ENCODE measurements at places on chromosomes 12 and 14.
A peak's percentile ranks its signal among the peaks of the same experiment; 100 is the strongest.

DNA sequence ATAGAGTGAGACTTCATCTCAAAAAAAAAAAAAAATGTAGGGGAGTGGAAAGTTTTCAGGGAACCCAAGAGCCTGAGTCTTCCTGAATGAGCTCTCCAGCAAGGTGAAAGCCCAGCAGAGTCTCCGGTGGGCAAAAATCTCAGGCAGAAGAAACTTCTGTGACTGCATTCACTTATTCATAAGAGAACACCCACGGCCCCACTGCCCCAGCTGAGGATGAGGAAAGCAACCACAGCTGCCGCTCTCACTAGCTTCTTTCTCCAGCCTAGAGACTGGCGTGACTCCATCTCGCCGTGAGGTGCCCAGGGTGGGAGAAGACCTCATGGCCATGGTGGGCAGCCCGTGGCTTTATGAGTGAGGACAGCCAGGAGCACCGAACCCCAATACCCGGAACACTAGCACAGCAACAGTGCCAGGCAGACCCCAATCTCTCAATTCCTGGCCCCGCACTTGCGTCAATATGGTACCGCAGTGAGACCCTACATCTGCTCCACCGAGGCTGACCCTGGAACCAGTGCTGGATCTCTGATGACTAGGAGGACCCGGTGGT lies 29.7 kb upstream of the DYNC1H1 start:
- DNase-seq = no peak

- DNase-seq = no peak
Observed at GRCh38 chr12:105644770-105645169, 314.3 kb downstream of the C12orf75 start.

DNA sequence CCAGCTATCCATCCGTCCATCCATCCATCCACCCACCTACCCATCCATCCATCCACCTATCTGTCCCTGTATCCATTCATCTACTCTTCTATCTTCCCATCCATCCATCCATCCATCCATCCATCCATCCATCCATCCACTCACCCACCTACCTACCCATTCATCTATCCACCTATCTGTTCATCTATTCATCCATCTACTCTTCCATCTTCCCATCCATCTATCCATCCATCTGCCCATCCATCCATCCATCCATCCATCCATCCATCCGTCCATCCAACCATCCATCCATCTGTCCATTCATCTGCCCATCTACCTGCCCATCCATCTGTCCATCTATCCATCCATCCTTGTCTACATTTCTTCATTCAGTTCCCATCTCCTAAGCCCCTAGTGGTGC lies 17.8 kb upstream of the HHIPL1 start:
- no peak for DNase-seq

- DNase-seq = no peak
Observed at GRCh38 chr12:15851919-15852318, 30.3 kb upstream of the STRAP start.

GRCh38 chr12:18400186-18400585 lies 138.9 kb downstream of the PIK3C2G start:
- DNase-seq = no peak

DNA sequence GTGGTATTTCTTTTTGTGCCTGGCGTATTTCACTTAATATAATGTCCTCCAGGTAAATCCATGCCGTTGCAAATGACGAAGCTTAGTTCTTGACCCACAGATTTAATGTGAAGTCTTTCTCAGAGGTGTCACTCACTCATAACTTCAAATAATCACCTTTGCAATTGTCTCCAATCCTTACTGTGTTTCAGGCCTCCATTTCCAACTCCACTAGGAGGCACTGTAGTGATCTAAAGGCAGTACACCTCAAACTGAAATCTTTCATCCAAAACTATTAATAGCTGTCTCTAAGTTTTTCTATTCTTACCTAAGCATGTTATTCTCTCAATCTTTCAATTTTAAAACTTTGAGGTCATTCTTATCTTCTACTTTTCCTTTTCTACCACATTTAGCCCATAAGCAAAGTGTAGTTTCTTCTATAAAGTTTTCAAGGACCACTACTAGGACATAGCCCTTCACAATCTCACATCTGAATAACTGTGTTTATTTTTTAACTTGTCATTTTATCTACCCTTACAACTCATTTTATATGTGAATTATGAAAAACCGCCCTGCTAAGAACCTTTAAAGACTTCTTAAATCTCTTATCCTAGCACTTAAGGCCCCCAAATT lies 25.5 kb upstream of the FBXO34 start:
- no peak for DNase-seq

DNA sequence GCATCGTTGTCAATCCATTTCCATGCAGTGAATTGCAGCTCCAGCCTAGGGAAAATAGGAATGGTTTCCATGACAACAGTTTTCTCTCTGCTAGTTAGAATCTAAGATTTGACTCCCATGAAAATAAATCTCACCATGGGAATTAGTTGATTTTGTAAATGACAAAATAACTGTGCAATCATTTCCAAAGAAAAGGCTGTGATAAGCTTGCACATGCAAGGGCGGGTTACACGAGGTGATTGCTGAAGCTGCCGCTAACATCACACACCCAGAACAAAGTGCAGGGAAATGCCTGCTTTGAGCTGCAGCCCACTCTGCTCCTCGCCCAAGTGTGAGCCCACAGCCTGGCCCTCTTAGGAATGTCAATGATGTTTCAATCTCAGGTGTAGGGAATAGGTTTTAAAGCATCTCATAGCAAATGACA lies 53.8 kb downstream of the TRIM9 start:
- no peak for DNase-seq

- DNase-seq = no peak
Observed at GRCh38 chr12:116099652-116100432, 177.7 kb downstream of the MED13L start.

- no peak for DNase-seq
Observed at GRCh38 chr12:94434171-94434570, 25.5 kb downstream of the CEP83 start.

GRCh38 chr14:53619691-53620231 lies 336.9 kb downstream of the BMP4 start:
- DNase-seq = peak; percentile 71

DNA sequence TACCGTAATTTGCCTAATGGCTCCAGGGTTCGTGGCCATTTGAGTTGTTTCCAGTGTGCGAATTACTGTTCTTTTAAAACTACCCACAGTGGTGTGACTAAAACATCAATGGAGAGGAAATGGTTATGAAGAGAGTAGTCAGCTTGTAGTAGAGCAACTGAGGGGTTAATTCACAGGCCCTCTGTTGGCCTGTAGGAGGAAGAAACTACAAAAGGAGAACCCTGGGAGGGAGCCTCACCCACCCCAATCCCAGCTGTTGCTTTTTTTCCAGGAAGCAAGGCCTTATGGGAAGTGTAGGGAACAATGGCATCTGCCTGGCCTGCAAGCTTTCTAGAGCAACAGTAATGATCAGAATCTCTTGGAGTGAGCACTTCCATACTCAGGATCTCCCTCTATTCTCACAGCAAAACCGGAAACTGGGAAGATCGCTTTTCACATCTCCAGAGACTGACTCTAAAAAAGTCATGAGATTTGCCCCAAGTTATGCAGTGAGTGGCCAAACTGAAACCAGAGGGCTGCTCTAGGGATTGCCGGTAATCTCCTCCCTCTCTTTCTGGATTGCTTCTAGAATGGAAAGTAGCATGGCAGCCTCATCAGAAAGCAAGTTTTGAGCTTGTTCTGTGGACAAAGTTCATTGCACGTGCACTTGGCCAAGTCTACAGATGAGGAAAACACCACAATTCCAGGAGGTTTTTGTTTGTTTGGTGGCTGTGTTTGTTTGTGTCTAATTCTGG lies 125.3 kb upstream of the PWP1 start:
- DNase-seq = no peak

DNA sequence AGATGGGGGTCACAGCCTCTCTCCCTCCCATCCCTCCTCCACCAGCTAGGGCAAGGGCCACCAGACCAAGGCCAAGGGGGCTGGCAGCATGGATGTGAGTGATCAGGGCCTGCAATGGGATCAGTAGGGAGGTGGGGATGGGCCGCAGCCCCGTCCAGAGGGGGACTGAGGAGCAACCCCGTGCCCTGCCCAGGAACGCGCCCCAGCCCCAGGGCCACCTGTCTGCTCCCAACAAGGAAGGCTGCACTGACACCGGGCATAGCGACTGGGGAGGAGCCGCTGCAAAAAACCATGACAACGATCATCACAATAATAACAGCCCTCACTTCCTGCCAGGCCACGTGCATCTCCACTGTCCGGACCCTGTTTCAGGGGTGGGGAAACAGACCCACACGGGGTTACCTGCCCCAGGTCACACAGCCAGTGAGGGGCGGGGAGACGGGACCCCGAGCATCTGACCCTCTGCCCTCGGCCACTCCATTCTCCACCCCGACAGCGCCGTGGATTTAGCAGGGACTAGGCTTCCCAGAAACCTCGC lies 24.3 kb downstream of the NCOR2 start:
- peak; percentile 74 for DNase-seq
